NCI-H510A (cell line): ENCODE measurements at places on chromosomes 3 and 15.

DNA sequence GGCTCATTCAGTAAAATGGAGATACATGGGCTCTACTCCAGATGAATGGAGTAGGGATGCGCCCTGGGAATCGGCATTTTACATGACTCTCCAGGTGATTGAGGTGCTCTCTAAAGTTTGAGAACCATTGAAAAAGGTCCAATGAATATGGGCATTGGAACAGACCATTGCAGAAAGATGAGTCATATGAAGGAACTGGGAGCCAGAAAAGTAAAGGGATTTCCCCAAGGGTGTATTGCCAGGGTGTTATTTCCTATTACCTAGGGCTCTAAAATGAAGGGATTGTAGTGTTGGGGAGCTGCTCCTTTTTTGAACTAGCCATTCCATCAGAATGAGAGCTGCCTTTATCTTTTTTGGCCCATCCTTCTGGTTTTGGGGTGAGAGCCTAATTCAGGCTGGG is 21.7 kb downstream of the CLDN11 start:
- DNase-seq, result no peak

- DNase-seq, result no peak
These were observed 205.4 kb upstream of the UBE2E1 start for GRCh38 chr3:23600167-23600871.

DNA sequence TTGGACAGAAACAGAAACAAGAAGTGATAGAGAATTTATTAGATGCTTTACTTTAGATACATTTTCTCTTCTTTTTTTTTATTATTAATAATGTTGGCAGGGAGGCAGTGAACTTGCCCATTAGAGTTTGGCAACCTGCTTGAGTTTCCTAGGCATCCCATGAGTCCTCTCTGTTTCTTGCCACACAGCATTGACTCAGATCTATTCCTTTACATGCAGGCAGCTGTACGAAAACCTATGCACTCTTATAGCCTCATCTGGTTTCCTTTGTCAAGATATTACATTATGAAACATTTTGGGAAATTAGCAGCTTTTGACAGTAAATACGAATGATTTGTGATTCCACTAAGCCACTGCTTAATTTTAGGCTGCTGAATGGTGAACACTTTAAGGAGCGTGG is 23.3 kb downstream of the IL1RAP start:
- DNase-seq, result no peak

- DNase-seq, result no peak
These were observed 157.9 kb upstream of the BHLHE40 start for GRCh38 chr3:4821338-4821737.

- no peak for DNase-seq
These were observed 133.3 kb downstream of the WDR72 start for GRCh38 chr15:53625962-53626845.
